ENCODE measurements at places on chromosomes 3 and 15.

- DNase-seq, result no peak
These were observed 56.4 kb downstream of the SPTSSB start for GRCh38 chr3:161314836-161315395.

- DNase-seq, result no peak
These were observed 3.4 kb upstream of the SKOR1 start for GRCh38 chr15:67821784-67822440.

DNA sequence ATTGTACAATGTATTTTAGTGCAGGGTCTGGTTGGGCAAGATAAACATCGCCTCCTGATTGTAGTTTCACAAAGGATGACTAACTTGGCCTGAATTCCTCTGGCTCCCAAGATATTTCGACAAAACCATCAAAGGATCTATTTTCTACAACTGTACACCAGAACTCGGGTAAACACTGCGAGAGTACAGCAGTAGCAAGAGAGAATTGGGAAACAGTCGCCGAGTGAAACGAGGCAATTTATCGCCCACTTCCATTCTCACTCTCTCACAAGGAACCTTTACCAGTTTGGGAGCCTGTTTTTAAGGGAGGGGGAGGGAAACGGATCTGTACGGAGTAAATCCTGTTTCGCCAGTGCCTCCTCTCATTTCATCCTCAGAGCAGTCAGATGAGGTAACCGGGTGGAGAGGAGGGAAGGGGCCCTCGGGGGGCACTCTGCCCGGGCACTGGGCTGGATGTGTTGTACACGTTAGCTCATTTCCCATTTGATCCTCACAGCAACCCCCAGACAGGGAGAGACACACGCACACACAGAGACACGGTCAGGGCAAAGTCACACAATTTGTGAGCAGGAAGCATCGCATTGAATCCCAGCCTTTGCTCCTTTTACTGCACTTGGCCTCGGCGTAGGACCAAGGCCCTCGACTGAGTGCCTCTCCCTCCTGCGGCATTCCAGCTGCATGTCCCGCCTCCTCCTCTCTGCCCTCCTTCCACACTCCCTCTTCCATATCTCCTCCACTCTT is 120.1 kb downstream of the LIPC start:
- DNase-seq, result no peak

GRCh38 chr15:73996939-73997338 is 2.4 kb downstream of the PML start:
- no peak for DNase-seq

DNA sequence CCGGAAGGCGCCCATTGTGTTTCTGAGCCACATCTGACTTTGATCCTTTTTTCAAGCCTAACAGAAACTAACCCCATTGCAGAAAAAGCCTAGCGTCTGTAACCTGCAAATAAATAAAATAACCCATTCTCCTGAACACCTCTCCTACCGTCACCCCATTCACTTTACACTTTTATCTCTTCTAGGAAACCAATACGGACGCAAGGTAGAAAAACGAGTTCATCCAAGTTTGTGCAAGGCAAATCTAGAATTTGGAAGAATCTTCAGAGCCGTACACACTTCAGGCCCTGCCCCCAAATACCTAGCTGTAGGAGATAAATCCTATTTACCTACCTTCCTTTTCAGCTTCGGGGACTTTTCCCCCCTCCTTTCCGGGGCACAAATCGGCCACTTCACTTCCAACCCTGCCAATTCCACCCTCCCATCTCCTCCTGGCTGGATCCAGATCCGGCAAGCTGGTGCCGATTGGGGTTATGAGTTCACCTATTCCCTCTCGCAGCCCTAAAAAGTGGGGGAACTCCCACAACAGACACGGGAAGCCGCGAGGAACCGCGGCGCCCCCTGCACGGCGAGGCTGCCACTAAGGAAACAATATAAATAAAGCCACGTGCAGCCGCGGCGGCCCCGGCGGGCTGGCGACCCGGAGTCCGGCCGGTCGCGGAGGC is 987 bp downstream of the PRTG start:
- DNase-seq, result no peak

DNA sequence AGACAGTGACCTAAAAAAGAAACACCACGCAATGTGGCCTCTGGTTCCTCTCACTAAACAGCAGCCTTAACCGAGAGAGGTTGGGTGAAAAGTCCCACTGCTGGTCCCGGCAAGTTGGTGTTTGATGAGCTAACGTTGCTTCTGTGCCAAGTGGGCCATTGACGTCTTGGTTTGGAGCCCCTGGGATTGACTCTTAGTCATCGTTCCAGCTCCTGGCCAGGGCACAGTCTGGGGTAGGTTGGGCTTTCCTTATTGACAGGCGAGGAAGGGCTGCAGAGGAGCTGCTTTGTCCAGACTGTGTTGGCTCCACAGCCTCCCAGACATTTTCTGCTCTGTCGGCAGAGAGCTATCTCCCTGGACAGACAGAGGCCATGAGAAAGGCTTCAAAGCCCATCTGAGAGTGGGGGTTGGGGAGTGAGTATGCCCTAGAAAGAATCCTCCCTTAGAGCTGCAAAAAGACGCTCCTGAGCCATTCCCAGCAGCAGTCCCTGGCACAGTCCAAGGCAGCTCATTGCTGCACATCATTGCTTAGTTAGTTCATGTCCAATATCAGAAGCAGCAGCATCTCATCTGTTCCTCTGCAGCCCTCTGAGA is 28.6 kb upstream of the C3orf80 start:
- no peak for DNase-seq

GRCh38 chr3:5036858-5037257 is 57.6 kb downstream of the BHLHE40 start:
- no peak for DNase-seq

GRCh38 chr15:66839506-66840112 is 137.6 kb downstream of the SMAD6 start:
- no peak for DNase-seq

DNA sequence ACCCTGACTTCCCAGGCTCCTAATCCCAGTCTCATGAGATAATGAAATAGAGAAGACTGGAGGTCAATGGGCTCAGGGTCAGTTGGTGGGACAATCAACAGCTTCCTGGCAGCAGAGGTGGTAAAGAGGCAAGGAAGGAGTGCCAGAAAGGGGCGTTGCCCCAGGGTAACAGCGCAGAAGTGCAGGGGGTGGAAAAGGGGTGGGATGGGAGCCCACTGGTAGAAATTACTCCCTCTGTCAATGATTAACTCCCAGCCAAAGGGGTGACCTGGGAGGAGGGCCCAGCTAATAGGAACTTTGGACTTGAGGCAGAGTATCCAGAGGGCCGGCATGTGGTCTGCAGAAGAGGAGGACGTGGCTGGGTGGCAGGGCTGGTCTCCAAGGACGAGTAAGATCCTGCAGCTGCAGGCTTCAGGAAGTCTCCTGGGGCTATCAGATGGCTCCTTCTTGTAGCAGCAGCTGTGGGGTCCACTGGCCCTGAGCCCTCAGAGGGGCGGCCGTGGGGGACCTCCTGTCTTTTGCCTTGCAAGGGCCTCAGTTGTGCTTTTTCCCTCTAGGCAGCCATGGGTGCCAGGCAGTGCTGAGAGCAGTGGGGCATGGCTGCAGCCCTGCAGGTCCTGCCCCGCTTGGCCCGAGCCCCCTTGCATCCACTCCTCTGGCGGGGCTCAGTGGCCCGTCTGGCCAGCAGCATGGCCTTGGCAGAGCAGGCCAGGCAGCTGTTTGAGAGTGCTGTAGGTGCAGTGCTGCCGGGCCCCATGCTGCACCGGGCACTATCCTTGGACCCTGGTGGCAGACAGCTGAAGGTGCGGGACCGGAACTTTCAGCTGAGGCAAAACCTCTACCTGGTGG is 2.3 kb downstream of the GLYCTK start:
- DNase-seq, result no peak

DNA sequence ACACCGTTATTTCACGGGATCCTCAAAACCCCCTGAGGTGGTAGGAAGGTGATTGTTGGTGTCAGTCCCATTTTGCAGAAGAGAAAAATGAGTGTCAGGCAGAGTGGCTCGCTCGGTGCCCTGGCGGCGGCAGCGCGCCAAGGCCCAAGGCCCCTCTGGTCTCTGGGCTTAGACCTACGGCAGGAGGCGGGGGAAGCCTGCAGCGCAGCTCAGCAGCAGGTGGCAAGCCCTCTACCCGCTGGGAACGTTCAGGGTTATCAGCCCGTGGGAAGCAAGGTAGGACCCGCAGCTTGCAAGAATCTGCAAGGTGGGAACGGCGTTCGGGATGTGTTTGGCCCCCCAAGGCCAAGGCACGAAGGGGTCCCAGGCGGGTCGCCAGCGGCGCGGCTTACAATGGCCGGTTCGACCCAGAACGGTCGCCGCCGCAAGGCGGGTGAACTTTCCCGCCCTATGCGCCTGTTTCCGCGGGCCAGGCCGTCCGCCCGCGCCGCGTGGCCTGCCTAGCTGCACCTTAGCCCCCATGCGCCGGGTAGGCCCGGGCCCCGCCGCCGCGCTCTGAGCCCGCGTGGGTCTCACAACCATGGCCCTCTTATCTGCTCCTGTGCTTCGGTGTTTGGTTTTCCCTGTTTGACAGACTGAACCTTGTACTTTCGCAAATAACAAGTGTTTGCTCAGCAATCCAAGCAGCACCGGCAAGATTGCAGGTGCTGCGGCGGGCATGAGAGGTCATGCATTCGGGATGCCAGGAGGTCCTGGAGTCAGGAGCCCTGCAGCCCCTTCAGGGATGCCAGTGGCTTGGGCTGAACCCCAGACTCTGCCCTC is 39.7 kb downstream of the CCNL1 start:
- no peak for DNase-seq

DNA sequence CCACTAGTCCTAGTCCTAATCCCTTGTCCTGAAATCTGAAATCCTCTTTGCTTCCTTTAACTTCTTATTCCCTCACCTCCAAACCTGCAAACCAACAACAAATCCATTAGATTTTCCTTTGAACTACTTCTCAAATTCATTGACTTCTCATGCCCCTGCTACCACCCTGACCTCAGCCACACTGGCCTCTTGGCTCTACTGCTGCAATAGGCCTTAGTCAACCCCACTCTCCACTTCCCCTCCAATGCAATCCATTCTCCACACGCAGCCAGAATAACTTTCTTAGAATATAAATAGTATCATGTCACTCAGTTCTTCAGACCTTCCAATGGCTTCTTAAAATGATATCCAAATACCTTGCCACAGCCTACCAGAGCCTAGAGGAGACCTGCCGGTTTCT is 131.1 kb upstream of the GADL1 start:
- no peak for DNase-seq

- DNase-seq, result no peak
These were observed 5.6 kb upstream of the SRPRB start for GRCh38 chr3:133799794-133800585.

GRCh38 chr3:39327746-39328349 is 1.7 kb upstream of the CCR8 start:
- DNase-seq, result no peak

- no peak for DNase-seq
These were observed 85.2 kb upstream of the PPIB start for GRCh38 chr15:64247906-64248541.

DNA sequence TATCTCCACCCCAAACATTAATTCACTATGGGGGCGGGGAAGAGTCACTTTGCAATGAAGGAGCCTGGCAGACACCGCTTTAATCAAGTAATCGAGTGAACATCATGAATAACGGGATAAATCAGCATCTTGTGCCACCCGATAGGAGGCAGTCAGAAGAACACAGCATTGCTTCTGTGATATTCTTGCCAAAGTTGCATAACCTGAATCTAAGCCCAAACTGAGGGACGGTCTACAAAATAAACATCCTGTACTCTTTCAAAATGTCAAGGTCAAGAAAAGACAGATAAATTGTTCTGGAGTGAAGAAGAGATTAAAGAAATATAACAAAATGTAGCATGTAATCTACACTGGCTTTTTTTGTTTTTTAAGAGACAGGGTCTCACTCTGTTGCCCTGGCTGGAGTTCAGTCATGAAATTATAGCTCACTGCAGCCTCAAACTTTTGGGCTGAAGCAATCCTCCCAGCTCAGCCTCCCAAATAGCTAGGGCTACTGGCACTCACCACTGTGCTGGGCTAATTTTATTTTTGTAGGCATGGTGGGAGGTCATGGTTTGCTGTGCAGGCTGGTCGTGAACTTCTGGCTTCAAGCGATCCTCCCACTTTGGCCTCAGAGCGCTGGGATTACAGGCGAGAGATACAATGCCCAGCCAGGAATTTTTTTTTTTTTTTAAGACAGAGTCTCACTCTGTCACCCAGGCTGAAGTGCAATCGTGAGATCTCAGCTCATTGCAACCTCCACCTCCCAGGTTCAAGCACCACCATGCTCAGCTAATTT is 20.1 kb upstream of the VWA5B2 start:
- DNase-seq, result no peak

GRCh38 chr3:19744047-19744446 is 190.0 kb downstream of the EFHB start:
- no peak for DNase-seq

DNA sequence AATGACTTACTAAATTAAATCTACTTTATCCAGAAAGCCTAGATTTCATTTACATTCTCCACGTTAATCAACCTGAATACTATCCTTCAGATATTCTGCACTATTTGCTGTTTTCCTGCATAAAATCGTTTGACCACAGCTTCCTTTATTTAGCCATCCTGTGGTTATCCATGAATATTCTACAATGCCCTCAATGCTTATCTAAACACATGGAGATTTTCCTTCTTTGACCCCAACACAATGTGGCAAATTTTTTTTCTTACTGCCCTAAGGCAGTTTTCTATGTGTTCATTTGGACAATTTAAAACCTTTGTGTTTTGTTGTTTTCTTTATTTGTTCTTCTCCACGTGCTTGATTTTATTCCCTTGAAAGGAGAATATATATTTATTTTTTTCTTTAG is 495.5 kb upstream of the ROBO1 start:
- no peak for DNase-seq

- DNase-seq, result no peak
These were observed 6.4 kb downstream of the SIAH2 start for GRCh38 chr3:150756491-150757059.

DNA sequence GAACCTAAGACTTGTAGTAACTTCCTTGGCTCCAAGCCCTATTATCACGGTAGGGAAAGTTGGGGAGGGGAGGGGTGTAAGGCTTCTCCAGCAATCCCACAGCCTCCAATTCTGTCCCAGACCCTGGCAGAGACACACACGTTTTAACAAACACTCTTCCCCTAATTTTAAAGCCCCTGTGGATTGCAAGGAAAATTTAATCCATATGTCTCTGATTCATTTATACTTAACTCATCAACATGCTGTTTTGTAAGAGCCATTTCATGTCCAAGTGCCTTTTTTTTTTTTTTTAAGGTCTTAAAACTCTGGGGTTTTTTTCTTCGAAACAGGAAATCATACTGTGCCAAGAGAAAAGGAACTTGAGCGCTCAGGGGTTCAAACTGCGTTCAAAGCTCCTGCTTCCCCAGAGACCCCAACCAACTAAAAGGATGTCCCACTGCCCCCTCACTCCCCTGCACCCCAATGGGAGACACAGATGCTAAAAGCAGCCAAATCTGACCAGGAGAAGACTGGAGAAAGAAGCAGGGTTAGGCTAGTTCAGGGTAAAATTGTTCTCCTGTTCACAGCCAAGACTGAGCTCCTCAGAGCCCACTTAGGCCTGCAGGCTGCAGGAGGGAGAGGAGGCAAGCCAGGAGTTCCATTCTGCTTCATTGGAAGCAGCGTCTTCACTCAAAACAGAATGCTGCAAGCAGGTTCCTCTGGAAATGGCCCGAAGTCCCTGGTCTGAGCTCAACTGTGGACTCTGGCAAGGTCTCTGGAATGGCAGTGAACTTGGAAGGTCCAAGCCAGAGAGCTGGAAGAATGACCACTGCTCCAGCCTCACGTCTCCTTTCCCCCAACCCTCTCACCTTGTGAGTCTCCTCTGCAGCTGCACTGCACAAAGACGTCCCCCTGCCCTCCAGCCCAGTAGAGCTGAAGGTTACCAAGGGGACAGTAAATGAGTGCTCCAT is 172.5 kb downstream of the NTRK3 start:
- no peak for DNase-seq
